ENCODE measurements at places on chromosomes 7 and 10.

DNA sequence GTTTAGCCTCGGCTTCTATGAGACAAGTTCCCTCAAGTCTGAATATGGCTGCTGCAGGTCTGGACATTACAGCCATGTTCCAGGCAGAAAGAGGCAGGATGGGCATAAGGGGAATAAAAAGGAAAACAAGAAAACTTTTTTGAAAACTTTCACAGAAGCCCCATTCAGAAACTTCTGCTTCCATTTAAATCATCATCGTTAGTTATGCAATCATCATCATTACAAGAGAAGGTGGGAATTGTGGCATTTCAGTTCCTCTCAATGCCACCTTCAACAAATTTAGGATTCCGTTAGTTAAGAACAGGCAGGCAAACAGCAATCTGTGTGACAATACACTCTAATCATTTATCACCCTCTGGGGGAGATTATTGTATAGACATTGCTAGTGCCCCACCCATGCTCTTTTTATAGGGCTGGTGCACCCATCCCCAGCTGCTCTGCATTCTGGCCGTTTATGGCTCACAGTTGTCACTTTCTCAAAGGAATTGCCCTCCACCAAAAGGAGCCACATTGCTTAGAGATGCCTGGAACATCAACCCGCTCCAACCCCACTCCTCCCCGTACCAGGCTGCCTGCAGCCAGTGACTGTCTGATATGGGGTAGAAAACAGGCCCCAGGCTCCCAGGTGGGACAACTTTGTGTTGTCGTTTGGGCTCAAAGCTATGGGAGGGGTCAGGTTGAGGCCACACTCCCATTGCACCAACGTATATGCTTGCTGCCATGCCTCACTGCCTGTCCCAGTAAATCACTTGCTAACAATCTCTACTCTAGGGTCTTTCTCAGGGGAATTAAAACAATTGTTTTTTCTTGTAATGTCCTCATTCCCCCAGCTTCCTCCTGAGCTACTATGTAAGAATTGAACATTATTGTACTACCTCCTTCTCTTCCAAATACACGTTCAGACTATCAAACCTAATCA is 24.2 kb downstream of the ITGB8 start:
- DNase-seq: no peak

GRCh38 chr7:97204821-97205220 is 87.3 kb downstream of the SDHAF3 start:
- DNase-seq: no peak

DNA sequence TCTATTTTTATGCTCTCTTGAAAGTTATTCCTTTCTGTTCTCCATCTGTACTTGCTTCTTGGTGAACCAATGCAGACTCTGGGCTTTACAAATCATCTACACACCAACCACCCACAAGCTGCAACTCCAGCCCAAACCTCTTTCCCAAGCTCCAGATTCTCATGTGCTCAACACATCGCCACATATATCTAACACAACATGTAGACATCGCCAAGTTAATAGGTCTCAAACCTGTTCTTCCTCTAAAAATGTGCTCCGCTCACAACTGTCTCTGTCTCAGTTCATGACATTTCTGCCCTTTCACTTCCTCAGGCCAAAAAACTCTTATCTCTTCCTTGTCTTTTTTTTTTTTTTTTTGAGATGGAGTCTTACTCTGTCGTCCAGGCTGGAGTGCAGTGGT is 95.7 kb upstream of the EEPD1 start:
- no peak for DNase-seq

DNA sequence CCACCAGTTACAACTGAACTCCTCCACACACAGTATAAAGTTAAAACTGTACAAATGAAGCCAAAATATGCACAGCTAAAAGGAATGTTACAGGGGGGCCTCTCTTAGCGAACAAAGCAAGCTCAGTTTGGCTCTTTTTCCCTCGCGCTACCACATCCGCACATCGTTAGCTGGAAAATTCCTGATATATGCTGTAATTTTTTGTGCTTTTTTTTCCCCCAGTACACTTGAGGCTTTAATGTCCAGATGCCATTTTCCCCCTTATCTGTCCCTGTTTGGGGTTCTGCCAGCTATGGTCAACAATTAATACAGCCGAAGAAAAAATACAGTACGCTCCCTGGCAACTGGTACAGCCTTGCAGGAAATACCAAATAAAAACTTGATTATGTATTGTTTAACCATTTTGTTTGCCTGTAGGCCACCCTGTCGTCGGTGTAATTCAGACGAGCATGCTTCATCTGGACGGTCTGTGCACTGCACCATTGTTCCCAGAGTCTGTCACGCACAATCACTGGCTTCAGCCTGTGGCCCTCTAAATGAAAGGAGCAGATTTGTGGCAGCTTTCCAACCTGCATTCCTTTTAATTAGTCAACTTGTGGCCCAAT is 108.1 kb upstream of the FAM133B start:
- no peak for DNase-seq

GRCh38 chr10:1667392-1667791 is 69.9 kb downstream of the ADARB2 start:
- DNase-seq: no peak

GRCh38 chr10:131738396-131738735 is 162.4 kb upstream of the PPP2R2D start:
- DNase-seq: no peak

- DNase-seq: no peak
Measured at GRCh38 chr10:75861582-75861981, 430.2 kb downstream of the LRMDA start.

- no peak for DNase-seq
Measured at GRCh38 chr10:89250865-89251408, 638 bp downstream of the LIPA start.

GRCh38 chr7:7911369-7912123 is 57.0 kb upstream of the GLCCI1 start:
- no peak for DNase-seq

DNA sequence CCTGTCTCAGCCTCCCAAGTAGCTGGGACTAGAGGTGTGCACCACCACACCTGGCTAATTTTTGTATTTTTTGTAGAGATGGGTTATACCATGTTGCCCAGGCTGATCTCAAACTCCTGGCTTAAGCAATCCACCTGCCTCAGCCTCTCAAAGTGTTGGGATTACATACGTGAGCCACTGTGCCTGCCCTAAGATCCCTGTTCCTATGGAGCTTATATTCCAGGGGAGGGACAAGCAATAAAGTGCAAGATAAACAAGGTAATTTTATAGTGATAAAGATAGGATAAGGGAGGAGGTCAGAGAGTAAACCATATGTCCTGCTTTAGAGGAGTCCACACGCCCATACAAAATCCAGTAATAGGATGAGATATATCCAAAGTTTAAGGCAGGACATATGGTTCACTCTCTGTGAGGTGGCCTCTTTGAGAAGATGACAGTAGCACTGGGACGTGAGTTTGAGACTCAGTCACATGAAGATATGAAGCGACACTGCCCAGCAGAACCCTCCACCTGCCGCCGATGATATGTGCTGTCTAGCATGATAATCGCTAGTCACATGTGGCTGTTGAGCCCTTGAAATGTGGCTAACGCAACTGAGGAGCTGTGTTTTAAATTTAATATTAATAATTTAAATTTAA is 113.5 kb upstream of the PDCD4 start:
- DNase-seq: no peak

GRCh38 chr10:24419066-24419465 is 210.1 kb downstream of the KIAA1217 start:
- DNase-seq: no peak

DNA sequence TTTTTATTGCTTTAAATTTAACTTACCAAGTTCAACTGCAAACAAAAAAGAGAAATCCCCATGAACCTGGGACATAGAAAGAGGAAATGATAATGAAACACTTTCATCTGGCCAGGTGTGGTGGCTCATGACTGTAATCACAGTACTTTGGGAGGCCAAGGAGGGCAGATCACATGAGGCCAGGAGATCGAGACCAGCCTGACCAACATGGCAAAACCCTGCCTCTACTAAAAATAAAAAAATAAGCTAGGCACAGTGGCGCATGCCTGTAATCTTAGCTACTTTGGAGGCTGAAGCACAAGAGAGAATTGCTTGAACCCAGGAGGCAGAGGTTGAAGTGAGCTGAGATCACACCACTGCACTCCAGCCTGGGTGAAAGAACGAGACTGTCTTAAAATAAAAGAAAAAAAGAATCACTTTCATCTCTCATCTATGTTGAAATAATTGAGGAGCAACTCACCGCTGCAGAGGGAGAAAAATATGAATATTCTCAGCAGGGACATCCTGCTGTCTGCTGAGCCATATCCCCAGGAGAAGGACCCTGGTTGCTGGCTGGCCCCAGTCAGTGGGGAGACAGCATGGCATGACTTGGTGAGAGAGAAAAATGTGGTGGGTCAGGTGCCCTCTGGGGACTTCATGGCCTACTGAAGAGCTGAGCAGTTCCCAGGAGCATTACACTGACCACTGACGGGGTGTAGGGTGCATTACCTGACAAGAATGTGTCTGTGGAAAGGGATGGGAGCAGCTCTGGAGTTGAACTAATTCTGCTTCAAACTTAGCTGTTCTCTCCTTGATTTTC is 22.8 kb upstream of the TARP start:
- no peak for DNase-seq

DNA sequence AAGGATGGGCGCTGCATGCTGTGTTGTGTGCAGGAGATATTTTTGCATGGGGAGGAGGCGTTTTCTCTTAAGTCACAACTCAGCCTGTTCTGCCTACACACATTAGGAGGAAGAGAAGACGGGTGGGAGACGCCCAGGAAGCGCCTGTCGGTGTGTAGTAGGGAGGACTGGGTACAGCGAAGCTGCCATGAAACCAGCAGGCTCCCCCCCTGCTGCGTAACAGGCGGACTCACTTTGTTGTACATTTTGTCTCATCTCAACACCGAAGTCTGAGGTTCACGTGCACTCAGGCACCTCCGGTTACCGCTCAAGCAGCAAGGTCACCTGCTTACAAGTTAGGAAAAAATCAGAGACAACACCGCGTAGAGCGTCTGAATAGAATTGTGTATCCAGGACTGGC is 56.3 kb downstream of the CRTAC1 start:
- DNase-seq: no peak

- no peak for DNase-seq
Measured at GRCh38 chr7:50274361-50274760, 30.2 kb upstream of the IKZF1 start.

- DNase-seq: no peak
Measured at GRCh38 chr7:139871331-139871730, 42.3 kb downstream of the TBXAS1 start.

DNA sequence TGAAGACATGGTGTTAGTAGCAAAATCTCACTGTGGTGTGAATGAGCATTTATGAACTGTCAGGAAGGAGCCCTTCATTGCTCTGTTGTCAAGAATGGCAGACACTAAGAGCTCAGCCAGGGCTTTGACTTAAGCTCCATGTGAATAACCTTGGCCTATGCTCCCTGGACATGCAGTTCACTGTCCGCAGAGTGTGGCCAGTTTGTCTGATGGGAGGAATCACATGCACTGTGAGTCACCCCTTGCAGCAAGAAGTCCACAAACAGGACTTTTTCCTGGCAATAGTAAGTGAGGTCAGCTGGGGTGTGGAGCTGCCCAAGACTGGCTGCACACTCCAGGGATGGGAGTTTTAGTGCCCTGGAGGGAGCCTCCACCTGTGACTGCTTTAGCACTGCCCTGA is 49.5 kb downstream of the ZNF37A start:
- DNase-seq: no peak

GRCh38 chr10:133359972-133360610 is 2.3 kb upstream of the FUOM start:
- no peak for DNase-seq

GRCh38 chr7:31899356-31899927 is 170.8 kb downstream of the PDE1C start:
- no peak for DNase-seq

GRCh38 chr10:86900955-86901354 is 56.5 kb downstream of the MMRN2 start:
- no peak for DNase-seq

DNA sequence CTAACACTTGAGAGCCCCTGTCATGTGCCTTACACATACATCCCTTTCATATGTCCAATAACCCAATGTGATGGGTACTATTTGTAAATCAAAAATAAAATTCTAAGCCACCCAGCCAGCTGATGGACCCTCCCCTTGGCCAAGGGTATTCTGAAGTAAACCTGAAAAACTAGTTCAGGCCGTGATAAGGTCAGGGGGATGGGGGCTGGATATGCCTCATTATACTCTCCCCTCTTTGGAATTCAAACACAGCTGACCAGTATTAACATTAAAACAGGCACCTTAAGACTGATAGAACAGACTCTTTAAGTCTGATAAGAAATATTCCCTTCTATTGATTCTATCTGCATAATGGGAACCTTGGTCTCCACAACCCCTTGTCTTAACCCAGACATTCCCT is 51.9 kb downstream of the SLC16A9 start:
- no peak for DNase-seq

GRCh38 chr7:9453521-9453920 is 1020.1 kb downstream of the NXPH1 start:
- DNase-seq: no peak

DNA sequence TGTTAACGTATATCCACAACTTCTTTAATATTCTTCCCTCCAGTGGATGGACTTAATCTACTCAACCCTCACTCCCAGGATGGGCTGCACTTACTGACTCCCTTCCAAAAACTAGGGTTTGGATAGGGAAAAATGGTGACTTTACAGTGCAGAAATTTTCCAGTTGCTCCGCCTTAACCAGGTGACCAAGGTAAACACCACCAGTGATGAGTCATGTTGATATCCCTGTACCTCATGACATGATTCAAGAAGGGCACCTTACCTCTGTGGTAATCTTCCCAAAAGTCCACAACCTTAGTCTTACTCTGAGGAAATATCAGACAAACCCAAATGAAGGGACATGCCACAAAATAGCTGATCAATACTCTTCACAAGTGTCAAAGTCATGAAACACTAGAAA is 3.5 kb upstream of the GSTK1 start:
- no peak for DNase-seq

DNA sequence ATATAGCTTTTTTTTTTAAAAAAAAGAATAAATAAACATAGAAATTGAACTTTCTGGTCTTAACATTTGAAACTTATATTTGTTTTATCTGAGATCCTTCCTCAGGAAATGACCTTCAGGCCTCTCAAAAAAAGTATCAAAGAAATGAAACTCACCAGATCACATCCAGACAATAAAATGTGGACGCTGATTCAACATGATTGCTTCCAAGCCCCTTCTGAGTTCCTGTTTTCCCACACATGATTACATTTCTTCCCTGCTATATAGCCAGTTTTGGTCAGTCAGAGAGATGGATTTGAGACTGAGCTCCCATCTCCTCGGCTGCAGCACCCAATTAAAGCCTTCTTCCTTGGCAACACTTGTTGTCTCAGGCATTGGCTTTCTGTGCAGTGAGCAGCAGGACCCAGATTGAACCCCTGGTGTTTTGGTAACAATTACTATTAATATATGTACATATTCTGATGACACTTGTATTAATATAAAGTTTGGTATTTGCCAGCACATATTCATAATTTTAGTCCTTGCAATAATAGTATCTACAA is 21.8 kb upstream of the SVIL start:
- no peak for DNase-seq

Measured in stimulated activated CD8-positive, alpha-beta memory T cell treated with anti-CD3 and anti-CD28 coated beads, Interleukin-2, amount 100 ng/mL, for 1 hour (primary cell).